ENCODE measurements at places on chromosomes 2 and 18.

DNA sequence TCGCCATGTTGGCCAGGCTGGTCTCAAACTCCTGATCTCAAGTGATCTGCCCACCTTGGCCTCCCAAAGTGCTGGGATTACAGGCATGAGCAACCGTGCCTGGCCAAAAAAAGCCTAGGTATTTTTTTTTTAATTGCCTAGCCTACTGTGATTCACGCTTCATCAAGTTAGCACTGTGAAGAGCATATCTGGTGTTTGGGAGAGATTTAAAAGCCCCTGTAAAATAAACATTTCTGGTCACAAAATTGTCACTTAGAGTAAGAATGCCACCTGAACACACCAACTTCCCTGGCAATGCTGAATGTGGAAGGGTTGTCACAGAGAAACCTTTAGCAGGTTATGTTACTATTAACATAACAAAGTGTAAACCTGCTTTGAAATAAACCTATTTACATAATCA is 39.7 kb upstream of the CHAC2 start:
- DNase-seq, result no peak

DNA sequence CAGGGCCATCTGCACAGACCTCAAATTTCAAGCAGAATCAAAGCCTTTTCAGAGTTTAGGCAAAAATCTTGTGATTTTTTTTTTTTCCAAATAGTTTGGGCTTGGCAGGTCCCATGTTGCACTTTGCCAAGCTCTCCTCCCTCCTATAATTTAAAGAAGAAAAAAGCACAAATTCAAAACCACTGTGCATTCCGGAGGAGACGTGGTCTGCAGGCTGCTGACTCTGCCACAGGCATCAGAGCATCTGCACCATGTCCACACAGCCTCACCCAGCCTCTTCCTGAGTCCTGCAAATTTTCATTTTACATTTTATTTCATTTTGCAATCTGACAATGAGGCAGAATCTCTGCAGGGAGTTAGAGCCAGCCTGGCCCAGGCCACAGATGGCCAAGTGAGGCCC is 15.7 kb upstream of the GPC1 start:
- no peak for DNase-seq

GRCh38 chr2:190634381-190634780 is 14.5 kb upstream of the NAB1 start:
- DNase-seq, result no peak

DNA sequence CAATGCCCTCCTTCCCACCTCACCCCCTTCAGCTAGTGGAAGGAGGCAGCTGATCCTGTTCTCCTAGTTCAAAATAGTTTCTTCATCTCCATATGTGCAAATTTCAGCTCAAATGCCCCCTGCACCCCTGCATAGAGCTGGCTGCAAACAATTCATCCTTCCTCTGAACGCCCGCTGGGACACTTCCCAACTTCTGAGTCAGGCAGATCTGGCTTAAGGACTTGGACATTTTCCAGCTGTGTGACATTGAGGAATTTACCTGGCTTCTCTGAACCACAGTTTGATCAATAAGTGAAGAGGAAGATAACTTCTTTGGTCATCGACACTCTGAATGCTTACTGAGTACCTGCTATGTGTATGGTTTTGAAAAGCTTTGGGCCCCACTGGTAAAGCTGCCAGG is 23.5 kb downstream of the PTGR3 start:
- DNase-seq, result no peak

- no peak for DNase-seq
Measured at GRCh38 chr2:188963741-188964140, 10.4 kb upstream of the COL3A1 start.

Measured in right atrium auricular region (tissue), 2 donors.